ENCODE measurements at places on chromosomes 4 and X. TPM values are rescaled to one million over a fixed set of nuclear protein-coding genes. Genes with fewer than 3 reads are reported as not detected.

DNA sequence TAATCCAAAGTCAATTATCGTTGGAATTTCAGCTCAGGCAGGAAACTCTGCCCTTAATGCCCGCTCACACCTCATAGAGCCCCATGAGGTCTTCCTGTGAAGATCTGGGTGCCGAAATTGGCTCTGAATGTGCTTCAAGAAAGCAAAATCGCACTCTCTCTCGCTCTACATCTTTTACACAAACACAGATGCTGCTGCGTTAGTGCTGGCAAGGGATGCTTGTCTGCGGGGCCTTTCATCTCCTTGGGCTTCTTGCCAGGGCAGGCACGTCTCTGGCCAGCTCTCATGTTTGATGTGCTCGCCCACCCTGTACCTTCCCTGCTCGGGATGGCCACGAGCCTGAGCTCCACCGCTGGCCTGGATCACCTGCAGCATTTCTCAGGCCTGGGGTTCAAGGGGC, 66.5 kb downstream of the CLCN4 start:
- no peak overlapping the region for H3K27ac ChIP-seq
- H3K4me3 ChIP-seq = no peak overlapping the region
- no peaks in the 10 kb centered on the region for H3K27me3 ChIP-seq
- DNase-seq = no peak
- no peaks in the 10 kb centered on the region for H3K4me1 ChIP-seq

CC2D2A gene
- 16.8 TPM for total RNA-seq

DNA sequence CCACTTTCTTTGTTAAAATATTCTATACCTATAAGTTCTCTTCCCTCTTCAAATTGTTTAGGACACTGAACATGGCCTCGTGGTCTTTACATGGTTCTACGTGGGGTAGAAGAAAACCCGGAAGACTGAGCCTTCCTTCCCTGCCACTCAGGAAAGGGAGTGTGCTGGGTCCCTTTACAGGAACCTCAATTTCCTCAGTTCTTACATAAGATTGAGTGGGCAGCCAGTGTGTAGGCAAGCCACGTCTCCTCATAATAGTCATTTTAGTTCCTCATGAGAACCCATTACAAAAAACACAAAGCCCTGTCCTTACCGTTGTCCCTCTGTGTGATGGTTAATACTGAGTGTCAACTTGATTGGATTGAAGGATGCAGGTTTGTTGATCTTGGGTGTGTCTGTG, 28.7 kb upstream of the SMIM10L2A start:
- H3K36me3 ChIP-seq = no peaks in the 10 kb centered on the region
- H3K4me3 ChIP-seq = no peak overlapping the region
- DNase-seq = no peak
- no peak overlapping the region for H3K27ac ChIP-seq
- H3K4me1 ChIP-seq = no peaks in the 10 kb centered on the region
- no peaks in the 10 kb centered on the region for H3K27me3 ChIP-seq

DNA sequence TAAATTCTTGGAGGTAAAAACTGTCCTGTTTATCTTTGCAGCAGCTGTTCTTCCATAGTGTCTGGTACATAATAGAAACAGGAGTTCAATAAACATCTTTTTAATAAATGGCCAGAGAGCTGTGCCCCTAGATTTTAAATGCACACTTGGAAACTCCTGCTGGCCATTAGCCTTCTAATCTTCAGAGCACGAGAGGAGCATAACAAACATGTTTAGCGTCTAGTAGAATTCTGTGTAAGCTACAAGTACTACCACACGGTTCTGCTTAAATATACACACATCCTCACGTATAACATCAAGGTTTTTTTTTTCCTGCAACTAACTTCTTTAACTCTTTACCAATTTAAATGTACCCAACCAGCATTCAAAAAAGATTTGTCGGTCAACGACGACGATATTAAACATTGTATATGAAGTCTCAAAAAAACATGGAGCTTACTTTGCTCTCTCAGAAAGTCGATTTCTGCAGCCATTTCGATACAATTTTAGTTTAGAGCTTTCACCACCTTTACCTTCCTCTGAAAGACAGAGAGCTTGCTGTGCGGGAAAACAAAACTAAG, 628 bp downstream of the SCLT1 start:
- H3K4me3 ChIP-seq = peak overlapping the region; percentile 89
- H3K27ac ChIP-seq = peak overlapping the region; percentile 92
- no peaks in the 10 kb centered on the region for H3K27me3 ChIP-seq

GRCh38 chr4:173522160-173522950, 7.7 kb downstream of the HAND2 start:
- peak overlapping the region; percentile 43 for H3K4me3 ChIP-seq
- no peaks in the 10 kb centered on the region for H3K4me1 ChIP-seq
- no peaks in the 10 kb centered on the region for H3K36me3 ChIP-seq
- peak; percentile 92 for DNase-seq

NXF2B gene
- total RNA-seq = not detected

GRCh38 chr4:127335732-127336131, 297.0 kb upstream of the INTU start:
- H3K4me3 ChIP-seq = no peak overlapping the region
- no peaks in the 10 kb centered on the region for H3K27me3 ChIP-seq
- no peaks in the 10 kb centered on the region for H3K36me3 ChIP-seq
- no peaks in the 10 kb centered on the region for H3K4me1 ChIP-seq
- no peak overlapping the region for H3K27ac ChIP-seq

DNA sequence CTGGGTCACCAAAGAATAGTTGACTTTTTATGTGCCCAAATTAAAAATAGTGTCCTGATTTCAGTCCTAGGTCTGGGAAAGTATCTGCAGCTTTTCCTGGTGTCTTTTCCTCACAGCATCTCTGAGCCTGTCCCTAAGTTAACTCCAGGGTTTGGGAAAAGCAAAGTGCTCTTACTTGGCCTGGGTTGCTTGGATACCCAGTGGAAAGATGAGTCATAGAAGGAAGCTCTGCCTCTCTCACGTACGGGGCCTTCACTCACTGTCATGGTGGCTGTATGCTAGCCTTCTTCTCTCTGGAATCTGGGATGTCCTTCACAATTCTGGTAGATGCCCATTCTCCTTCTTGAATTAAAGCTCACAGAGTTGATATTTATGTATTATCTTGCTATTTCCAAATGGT, 607.3 kb downstream of the ANKRD50 start:
- no peaks in the 10 kb centered on the region for H3K27me3 ChIP-seq
- no peak for DNase-seq
- H3K27ac ChIP-seq = no peak overlapping the region
- no peaks in the 10 kb centered on the region for H3K4me1 ChIP-seq

DNA sequence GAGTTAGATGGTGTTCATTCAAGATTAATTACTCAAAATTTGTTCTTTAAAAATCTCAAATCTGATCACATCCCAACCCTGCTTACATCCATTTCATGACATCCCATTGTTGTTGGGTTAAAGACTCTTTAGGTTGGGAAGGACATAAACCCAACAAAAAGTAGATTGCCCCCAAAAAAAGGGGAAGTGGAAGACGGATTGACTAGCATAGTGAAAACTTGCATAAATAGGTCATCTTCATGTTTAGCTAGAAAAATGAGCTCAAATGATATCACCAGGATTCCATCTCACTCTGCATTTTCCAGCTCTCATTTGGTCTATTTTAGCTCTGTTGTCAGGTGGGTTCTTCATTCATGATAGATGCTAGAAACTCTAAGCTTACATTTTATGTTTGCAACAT, 18.5 kb upstream of the TET2 start:
- no peaks in the 10 kb centered on the region for H3K4me1 ChIP-seq
- H3K27me3 ChIP-seq = no peaks in the 10 kb centered on the region
- no peak overlapping the region for H3K4me3 ChIP-seq
- no peak overlapping the region for H3K27ac ChIP-seq
- no peaks in the 10 kb centered on the region for H3K36me3 ChIP-seq

- no peak overlapping the region for H3K4me3 ChIP-seq
- H3K27ac ChIP-seq = no peak overlapping the region
- H3K36me3 ChIP-seq = no peaks in the 10 kb centered on the region
- H3K4me1 ChIP-seq = no peaks in the 10 kb centered on the region
These were observed 336.9 kb upstream of the TRAM1L1 start for GRCh38 chr4:117422297-117422696.

DNA sequence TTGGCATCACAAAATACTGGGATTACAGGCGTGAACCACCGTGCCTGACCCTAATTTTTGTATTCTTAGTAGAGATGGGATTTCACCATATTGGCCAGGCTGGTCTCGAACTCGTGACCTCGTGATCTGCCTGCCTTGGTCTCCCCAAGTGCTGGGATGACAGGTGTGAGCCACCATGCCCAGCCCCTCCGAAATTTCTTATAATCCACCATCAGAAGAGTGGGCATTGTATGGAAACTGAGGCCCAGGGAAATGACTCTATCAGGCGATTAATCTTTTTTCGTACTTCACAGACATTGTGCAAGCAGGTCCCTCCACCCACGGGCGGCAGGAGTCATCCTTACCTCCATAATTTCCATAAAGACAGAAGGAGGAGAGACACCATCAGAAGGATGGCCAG, 16.0 kb downstream of the CRLF2 start:
- H3K27ac ChIP-seq = no peak overlapping the region
- no peaks in the 10 kb centered on the region for H3K36me3 ChIP-seq
- DNase-seq = no peak
- H3K4me1 ChIP-seq = no peaks in the 10 kb centered on the region

DNA sequence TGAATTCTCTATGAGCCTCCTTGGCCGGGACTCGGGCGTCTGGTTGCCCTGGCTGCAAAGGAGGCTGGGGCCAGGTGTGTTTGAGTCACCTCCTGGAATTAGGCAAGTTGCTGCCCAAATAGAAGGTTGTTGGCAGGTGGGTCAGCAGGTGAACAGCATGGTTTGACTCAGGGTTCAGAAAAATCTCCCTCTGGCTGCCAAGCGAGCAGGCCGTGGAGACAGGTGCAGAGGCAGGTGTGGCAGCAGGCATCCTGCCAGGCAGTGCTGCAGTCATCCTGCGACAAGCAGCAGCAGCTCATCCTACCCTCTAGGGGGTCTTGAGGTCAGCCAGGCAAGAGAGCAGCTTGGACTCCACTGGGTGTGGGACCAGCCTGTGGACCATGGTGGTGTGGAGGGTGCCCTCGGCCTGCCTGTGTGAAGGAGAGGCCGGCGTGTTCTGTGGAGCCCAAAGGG, 8.2 kb downstream of the MSANTD1 start:
- no peak overlapping the region for H3K4me3 ChIP-seq
- H3K36me3 ChIP-seq = no peaks in the 10 kb centered on the region
- H3K27ac ChIP-seq = no peak overlapping the region
- no peak for DNase-seq

DNA sequence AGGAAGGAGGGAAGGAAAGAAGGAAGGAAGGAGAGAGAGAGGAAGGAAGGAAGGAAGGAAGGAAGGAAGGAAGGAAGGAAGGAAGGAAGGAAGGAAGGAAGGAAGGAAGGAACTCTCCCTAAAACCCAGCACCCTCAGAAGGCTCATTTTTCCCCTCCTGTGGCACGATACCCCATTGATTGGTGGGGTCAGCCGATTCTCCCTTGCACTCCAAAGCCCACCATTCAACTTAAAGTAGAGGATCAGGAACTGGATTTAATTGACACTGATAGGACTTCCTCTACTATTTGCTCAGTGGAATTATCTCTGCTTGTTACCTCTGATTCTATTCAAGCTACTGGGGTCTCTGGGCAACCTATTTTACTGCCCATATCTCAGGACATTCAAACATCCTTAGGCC, 199.2 kb upstream of the MAOA start:
- H3K27me3 ChIP-seq = no peaks in the 10 kb centered on the region
- no peak overlapping the region for H3K27ac ChIP-seq
- H3K4me1 ChIP-seq = no peaks in the 10 kb centered on the region
- H3K4me3 ChIP-seq = no peak overlapping the region

DNA sequence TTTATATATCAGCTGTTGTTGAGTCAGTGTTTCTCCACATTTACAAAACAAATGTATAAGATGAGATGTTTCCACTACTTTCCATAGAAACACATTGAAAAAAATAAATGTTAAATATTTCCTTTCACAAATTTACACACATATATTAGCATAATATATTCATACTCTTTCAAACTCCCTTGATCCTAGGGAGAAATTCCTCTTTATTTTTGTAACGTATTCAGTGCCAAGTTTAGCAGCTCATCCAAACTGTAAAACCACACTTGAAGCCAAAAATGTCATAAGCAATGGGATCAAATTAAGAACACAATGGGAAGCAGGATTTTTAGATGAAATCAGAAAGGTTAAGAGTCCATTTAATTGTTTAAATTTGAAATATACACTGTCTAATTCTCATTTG, 381.1 kb upstream of the MAD2L1 start:
- no peaks in the 10 kb centered on the region for H3K4me1 ChIP-seq
- no peaks in the 10 kb centered on the region for H3K27me3 ChIP-seq
- no peak overlapping the region for H3K4me3 ChIP-seq
- no peak overlapping the region for H3K27ac ChIP-seq
- DNase-seq = no peak

DNA sequence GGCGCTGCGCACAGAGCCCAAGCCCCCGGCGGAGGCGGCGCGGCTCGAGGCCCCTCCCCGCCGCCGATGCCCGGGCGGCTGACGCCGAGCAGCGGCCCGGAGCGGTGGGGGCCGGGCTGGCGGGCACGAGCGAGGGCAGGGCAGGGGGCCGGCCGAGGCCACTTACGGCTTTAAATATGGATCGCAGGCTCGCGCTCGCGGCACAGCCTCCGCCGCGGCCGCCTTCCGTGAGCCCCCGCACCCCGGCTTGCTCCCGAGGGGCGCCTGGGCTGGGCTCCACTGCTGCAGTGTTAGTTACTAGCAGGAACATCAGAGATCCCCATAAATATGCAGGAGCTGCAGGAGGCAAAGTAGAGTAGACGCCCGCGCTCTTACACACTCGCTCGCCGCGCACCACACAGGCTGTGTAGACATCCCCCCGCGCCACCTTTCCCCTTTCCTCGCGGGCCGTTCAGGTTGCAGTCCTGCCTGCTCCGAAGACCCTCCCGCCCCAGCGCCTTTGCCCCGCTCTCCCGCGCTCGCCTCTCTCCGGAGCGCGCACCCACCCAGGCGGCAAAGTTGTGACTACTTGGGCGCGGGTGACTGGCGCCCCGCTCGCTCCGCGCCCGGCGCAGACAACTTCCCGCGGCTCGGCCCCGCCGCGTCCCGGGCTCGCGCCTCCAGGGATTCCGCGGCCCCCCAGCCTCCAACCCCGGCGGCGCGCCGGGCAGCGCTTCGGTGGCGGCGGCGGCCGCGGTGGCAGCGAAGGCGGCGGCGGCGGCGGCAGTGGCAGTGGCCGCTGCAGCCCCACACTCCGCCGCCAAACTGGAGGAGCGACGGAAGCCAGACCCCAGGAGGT, 152.0 kb upstream of the SLC4A4 start:
- no peaks in the 10 kb centered on the region for H3K36me3 ChIP-seq
- H3K27me3 ChIP-seq = no peaks in the 10 kb centered on the region
- no peak for DNase-seq
- peak overlapping the region; percentile 54 for H3K4me3 ChIP-seq

REPS2 gene
- total RNA-seq = 18.2 TPM

DNA sequence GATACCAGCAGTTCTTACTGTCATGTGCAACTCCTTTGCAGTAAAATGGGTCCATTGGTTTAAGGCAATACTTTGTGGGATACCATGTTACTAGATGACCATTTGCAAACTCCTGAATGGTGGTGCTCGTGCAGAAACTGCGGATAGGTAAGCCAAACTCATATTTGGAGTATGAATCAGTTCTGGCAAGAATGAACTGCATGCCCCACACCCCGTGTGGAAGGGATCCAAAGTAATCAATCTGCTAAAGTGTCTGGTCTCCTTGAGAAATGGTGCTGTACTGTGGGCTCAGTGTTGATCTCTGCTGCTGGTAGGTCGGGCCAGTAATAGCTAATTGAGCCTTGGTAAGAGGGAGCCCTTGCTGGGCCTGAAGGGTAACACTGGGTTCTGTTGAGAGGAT, 4.2 kb upstream of the TAB3 start:
- DNase-seq = no peak
- no peaks in the 10 kb centered on the region for H3K27me3 ChIP-seq
- H3K36me3 ChIP-seq = no peaks in the 10 kb centered on the region
- no peaks in the 10 kb centered on the region for H3K4me1 ChIP-seq

SAGE1 gene
- total RNA-seq = not detected
